RKO (cell line): ENCODE measurements at places on chromosomes 2 and 18.

GRCh38 chr18:39380186-39380725, 1814.7 kb upstream of the CELF4 start:
- no peak for DNase-seq

DNA sequence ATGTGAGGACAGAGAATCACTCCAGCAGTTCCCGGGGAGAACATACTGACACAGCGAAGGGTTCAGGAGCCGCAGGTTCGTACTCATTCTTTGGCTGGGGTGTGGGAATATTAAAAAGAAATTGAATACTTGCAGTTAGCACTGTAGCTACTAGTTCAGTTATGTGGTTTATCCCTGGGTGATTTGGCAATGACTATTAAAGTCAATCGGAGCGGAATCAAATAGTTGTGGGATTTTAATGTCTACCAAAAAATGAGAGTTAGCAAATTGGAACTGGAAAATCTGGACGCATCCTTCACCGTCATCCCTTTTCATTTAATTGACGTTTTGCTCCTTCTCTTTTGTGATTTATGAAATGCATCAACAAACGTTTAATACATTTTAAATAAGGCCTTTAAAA, 50.8 kb downstream of the GBX2 start:
- DNase-seq, result no peak

DNA sequence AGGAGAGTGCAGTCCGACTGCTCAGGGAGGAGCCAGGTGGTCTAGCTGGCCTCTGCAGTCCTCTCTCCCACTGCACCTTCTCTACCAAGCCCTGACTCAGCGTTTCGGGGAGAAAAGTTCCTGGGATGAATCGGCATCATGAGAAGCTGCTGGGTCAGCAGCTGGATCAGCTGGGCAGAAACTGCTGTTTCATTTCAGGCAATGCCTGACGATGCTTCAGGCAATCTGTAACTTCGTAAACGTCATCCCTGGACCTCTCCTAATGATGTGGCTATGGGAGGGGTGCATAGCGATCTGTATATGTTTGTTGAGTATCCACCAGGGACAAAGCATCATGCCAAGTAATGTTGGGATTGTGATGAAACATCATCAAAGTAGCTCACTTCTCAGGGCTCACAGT, 20.7 kb downstream of the LIPG start:
- DNase-seq, result no peak

GRCh38 chr18:64258111-64258650, 109.3 kb upstream of the LINC00305 start:
- no peak for DNase-seq
